NCI-H748 treated with DMSO at 0.1 percent for 48 hours (cell line): ENCODE measurements at places on chromosomes 2 and 18.
A peak's percentile ranks its signal among the peaks of the same experiment; 100 is the strongest.

DNA sequence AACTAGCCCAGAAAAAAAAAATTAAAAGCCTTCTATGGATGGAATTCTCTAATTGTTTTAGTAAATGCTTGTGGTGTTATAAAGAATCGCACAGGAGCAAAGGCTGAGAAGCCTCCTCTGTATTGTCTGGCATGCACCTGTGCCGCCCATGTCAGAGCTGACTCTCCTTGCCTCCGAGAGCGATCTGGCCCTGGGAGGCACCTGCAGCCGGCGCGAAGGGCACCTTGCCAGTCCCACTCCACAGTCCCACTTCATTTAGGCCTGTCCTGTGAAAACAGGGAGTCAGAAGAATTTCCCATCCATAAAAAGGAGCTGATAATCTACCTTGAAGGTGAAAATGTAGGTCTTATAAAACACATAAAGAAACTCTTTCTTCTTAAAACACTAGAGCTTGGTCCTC lies 170.9 kb upstream of the PXDN start:
- DNase-seq = no peak

DNA sequence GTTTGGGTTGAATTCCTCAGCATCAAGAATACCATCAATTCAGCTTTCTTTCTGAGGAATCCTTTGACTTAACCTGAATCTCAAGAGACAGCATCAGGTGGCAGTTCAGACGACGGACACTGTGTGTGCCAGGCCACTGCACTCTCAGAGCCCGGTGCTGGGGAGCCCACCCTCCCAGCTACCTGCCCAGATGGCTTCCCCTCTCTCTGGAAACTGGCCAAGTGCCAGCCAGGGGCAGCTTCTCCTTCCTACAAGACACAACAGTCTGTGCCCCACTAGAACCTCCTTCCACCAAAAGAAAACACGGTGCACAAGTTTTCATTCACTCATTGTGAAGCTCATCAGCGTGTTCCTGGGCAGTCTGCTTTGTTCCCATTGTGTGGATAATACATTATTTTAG lies 28.5 kb downstream of the MAL start:
- no peak for DNase-seq

- no peak for DNase-seq
These were observed 79.3 kb upstream of the SCN7A start for GRCh38 chr2:166573391-166573790.

DNA sequence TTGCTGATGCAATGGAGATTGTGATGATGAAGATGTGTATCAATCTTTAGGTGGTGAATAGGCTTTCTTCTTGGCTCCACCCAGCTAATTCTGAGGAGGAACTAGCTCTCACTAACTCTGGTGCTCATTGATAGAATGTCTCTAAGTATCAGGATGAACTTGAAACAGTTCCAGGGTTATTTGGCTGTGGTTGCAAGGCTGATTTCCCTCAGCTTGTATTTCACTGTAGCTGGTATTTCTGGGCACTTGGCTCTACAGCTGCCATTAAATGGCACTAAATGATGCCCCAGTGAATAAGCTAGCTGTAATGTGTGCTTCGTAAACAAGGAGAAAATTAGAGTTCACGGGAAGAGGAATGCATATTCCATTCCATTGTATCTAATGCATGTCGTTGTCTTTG lies 241.2 kb downstream of the RPIA start:
- DNase-seq = no peak

GRCh38 chr18:43175257-43175656 lies 59.8 kb upstream of the RIT2 start:
- DNase-seq = no peak

DNA sequence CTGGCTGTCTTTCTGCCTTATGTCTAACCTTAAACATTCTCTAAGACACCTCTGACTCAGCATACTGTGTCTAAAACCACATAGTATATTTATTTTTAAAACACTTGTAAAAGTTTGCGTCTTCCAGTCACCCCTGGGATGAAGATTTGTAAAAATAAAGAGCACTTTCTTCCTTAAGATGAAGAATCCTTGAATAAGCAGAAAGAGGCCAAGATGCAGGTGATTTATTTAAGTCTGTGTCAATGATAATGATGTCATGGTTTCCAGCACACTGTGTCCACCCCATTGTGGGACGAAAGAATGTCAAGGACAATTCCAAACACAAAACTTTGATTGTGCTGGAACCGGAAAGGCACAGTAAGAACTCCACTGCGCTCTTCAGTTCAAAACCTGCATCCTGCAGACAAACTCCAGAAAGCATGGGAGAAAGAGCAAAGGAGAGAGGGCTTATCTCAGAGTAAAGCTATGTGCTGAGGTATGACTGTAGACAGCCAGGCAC lies 92.9 kb downstream of the ZEB2 start:
- no peak for DNase-seq

DNA sequence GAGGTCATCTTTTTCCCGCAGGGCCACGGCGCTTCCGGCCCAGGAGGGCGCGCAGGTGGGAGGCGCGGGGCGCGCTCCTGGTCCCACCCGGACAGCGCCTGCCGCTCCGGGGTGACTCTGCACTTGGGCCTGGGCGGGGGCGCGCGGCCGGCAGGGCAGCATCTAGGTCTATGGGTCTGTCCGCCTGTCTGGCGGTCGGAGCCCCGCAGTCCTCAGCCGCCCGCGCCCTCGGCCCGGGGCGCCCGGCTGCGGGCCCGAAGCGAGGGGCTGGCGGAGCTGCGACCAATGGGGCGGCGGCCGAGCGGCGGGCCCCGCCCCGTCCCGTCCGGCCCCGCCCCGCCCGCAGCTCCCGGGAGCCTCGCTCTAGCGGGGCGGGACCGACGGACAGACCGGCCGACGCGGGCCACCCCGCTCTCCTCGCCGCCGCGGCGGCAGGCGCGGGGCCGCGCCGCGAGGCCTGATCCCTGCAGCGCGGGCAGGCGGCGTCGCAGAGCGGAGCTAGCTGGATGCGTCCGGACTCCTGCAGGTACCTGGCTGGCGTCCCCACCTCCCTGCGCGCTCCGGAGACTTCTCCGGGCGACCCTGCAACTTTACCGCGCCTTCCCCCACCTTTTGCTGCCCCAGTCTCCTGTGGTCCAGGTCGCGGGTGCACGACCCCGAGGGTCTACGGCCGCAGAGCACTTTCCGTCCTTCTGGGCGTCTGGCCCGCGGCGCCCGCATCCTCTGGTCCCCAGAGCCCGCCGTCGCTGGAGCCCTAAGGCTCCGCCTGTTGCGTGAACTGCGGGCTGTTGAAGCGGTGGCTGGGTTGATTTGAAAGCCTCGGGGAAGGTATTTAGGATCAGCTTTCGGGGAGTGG lies at the start of gene KCNS3:
KCNS3 (plus strand) TSS at position 387 of the 856 bp plus-strand sequence. CDS start 52,342 bp downstream, outside the sequence.
- no peak for DNase-seq

DNA sequence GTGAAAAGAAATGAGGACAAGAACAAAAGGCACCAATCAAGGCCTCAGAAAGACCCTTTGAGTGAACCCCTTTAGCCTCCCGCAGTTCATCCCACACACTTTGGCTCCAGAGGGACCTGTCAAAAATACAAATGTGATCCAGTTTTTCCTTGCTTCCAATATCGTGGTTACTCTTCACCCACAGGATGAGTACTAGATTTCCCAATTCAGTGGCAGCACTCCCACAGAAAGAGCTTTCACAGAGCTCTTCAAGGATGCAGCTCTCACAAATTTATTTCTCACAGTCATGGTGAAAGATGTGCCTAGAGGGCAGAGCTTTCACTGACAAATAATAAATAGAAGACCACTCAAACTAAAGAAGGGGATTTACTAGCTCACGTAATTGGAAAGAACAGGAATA lies 3.0 kb upstream of the GFPT1 start:
- no peak for DNase-seq

DNA sequence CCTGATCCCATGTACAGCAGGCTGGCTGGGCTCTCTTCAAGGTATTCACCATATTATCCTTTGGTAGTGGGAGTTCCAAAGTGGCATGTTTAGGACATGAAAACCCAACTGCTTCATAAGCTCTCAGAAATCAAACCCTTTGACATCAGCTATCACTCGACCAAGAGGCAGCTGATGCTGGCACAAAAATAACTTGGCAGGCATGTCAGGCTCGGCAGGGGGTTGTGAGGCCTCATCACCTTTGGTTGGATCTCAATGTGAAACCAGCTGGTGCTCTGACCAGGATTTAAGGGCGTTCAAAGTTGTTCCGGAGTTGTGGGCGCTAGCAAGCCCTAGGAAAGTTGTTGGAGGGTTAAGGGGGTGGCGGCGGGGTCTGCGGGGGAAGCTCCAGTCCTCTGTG lies 171.9 kb downstream of the FHOD3 start:
- DNase-seq = no peak

- DNase-seq = no peak
These were observed 32.9 kb downstream of the CENPO start for GRCh38 chr2:24825883-24826772.

GRCh38 chr2:7009207-7009911 lies 92.1 kb downstream of the RNF144A start:
- DNase-seq = no peak

DNA sequence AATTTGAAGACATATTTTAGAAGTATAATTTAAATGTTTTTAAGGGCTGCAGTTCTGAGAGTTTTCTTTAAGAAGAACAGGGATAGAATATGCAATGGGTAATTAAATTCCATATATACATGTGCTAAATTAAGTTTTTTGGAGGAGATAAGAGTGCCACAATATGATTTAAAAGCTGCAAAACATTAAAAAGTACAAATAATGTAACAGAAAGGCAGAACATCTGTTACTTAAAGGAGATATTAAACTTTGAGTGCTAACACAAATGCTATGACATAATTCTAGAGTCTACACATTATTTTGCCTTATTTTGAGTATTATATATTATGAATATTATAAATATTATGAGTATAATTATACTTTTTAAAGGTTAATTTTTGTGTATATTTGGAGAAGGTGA lies 102.4 kb downstream of the PARD3B start:
- DNase-seq = no peak

DNA sequence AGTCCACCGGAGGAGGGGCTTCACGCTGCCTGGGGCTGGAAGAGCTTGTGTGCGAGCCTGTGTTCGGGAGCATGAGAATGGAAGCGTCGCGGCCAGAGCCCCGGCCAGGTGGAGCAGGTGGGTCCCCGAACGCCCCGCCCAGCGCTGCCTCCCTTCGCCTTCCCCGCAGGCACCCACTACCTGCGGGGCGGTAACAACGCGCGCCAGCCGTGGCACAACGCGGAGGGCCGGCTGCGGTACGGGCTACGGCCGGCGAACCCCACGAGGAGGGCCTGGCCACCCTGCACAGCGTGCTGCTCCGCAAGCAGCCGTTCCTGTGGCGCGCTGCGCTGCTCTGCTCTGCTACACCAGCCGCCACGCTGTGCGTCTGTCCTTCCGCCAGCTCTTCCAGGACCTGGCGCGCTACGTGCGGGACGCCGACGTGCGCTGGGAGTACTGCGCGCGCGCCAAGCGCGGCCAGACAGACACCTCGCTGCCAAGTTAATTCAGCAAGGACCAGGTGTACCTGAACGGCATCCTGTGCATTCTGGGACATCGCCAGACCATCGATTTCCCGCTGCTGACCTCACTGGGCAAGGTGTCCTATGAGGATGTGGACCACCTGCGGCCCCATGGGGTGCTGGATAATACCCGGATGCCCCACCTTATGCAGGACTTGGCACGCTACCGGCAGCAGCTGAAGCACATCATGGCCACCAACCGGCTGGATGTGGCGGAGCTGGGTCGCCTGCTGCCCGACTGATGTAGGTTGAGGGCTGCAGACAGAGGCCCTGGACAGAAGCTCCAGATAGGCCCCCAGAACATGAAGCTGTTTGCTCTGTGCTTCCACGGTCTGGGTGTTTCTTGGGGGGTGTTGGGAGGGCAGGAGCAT lies 200.6 kb downstream of the NAPG start:
- DNase-seq = peak; percentile 41

GRCh38 chr2:118095610-118096009 lies 7.3 kb downstream of the INSIG2 start:
- no peak for DNase-seq

DNA sequence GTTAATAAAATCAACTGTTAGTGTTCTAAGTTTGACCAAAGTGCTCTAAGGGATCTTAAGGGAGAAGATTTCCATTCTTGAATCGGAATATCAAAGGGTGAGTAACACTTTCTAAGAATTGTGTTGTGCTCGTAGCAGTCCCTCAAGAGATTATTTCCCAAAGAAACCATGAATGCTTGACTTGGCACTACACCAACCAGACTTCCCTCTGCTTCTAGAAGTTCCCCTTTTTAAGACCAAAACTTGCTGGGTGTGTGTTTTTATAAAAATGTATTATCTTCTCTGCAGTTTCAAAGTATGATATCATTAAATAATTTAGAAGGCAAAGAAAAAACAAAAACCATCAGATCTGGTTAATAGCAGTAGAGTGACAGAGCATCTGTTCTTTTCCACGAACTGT lies 522.0 kb upstream of the FAM98A start:
- DNase-seq = no peak

- DNase-seq = no peak
These were observed 123.2 kb downstream of the PHLPP1 start for GRCh38 chr18:62838475-62839098.

DNA sequence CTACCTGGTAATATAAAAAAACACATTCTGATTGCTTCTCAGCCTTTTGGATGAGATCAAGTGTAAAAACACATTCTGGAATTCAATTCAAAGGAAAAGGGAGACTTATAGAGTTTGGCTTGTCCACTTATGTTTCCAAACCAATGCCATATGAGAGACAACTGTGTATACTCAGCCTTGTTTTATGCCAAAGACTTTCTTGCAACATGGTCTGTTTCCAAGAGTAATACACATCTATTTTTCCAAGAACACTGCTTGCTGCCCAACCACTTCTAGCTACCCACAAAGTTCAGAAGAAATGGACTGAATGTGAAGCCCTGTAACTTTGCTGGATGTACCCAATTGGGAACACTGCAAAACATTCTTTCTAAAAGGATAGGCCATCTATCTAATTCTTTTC lies 48.0 kb upstream of the GRB14 start:
- DNase-seq = no peak

- no peak for DNase-seq
These were observed 78.5 kb upstream of the RPL31 start for GRCh38 chr2:100923461-100924060.

- DNase-seq = no peak
These were observed 89.7 kb downstream of the KCTD1 start for GRCh38 chr18:26458526-26459232.

DNA sequence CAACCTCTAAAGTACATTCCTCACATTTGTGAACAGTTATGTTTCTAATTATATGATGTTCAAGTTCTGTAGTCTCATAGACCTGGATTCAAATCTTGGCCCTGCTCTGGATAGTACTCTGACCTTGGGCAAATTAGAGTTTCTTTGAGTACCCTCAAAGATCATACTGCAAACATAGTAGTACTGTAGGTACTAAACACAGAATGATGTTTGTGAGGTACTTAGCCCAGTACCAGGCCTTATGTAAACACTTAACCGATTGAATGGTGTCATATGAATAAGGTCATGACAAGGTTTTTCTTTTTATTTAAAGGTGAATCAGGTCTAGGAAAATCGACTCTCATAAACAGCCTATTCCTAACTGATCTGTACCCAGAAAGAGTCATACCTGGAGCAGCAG lies 19.1 kb downstream of the SEPTIN2 start:
- no peak for DNase-seq

GRCh38 chr2:99772591-99773331 lies 282.9 kb upstream of the REV1 start:
- DNase-seq = no peak
